Activated naive CD4-positive, alpha-beta T cell treated with anti-CD3 and anti-CD28 coated beads, Interleukin-2, amount 10 ng/mL, durations not matched to agents 7 days and 5 days (primary cell): ENCODE measurements at places on chromosomes 13 and 19.

DNA sequence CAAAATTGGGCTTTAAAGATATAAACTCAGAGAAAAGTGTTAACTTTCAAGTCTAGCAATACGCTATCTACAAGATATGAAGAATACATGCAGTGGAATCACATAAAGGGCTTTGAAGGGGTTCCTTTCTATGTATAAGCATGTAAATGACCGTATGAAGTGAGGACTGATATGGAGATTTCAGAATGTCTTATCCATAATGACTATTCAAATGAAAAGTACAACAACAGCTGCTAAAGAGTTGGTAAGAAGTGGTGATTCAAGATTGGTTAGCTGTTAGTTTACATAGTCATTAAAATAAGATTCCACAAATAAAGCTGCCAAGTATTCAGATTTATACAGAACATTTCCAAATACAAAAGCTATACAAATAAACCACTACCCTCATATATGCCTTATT is 153.4 kb upstream of the STARD13 start:
- no peak for DNase-seq

DNA sequence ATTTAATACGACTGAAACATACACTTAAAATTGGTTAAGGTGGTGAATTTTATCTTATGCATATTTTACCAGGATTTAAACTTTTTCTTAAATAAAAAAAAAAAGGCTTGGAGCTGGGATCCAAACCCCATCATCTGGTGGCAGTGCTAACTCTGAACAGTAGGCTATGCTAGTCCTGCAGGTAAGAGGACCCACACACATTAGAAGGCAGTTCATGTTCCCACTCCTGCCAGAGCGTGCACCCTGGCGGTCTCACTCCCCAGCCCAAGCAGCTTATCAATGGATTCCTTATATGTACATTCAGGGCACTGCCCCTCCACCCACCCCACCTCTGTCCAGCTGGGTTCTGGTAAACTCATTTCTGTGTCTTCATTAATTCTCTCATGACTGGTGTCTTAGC is 31.3 kb upstream of the CEBPA start:
- DNase-seq, result no peak

- no peak for DNase-seq
Observed at GRCh38 chr19:2578391-2578890, 102.5 kb downstream of the GADD45B start.

DNA sequence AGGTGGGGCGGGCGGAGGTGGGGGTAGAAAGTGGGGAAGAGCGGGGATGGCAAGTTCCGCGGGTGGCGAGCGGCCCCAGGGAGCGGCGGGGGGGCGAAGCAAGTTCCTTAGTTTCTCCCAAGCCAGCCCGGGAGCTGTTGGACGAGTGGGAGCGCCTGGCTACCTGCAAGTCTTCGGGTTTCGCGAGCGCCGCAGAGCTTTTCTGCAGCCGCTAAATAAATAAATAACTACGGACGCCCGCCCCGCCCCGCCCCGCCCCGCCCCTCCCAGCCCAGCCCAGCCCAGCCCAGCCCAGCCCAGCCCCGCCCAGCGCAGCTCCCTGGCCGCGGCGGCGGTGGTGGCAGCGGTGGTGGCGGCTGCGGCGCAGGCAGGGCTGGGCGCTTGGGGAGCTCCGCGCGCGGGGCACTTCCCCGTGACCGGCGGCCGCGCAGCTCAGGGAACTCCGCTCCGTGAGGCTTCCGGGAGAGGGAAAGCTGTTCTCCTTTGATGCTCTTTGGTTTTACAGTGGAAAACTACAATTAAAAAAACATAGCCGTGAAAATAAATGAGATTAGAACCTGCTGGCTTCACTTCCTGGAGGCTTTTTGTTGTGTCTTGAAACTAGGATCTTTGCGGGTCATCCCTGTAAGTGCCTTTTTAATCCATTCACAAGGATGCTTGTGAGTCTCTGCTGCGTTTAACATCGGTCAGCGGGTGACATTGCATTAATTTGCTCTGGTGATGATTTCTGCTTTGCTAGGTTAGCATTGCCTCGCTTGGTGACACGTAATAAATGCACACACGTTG is at the start of gene UBE2L5:
Gene UBE2L5 (plus strand): TSS at position 440 of the 786 bp plus-strand sequence. CDS start 5,498 bp downstream, outside the sequence.
- peak; percentile 77 for DNase-seq

GRCh38 chr19:45769821-45770191 is 754 bp upstream of the SIX5 start:
- peak; percentile 75 for DNase-seq

DNA sequence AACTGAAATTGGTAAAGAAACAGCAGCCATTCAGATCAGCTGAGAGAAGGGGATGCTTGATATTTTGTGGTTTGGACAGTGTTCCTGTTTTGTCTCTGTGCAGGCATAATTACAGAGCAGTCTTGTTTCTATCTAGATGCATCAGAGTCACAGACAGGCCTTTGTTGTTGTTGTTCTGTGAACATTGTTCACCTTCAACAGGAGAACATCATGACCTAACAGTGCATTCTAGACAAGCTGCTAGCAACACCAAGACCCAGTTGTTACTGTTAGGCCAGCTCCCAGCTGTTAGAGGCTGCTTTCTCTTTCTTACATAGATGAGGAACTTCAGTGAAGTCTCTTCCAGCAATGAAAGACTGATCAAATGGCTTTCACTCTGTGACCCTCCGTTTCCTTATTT is 8.5 kb upstream of the LSR start:
- DNase-seq, result peak; percentile 39
